ENCODE measurements at places on chromosomes 6 and 20.

GRCh38 chr6:13892017-13892645 is 32.6 kb upstream of the RNF182 start:
- DNase-seq: no peak

DNA sequence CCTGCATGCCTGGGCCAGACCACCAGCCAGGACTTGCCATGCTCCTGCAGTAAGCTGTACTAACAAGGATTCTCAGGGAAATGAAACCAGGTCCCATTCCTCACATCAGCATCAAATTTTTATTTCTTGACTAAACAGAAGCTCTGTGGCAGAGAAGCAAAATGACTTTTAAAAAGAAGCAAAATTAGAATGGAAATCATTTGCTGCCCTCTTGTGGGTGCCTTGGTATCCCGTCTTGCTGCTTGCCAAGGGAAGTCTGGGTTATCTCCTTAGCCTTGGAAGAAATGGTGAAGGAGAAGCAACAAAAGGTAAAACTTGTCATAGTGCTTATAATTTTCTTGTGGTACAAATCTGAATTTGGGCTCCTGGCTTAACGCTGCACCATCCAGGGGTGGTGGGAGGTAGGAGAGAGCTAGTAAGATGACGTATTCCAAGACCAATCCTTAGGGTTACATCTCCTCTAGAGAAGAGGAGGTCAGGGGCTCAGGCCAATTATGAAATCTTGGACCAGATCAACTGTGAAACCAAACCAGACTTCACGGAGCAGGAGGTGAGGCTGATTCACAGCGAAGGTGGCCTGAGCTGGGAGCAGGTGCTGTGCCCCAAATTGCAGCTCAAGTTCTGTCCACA is 107.5 kb downstream of the FAXC start:
- peak; percentile 27 for DNase-seq

DNA sequence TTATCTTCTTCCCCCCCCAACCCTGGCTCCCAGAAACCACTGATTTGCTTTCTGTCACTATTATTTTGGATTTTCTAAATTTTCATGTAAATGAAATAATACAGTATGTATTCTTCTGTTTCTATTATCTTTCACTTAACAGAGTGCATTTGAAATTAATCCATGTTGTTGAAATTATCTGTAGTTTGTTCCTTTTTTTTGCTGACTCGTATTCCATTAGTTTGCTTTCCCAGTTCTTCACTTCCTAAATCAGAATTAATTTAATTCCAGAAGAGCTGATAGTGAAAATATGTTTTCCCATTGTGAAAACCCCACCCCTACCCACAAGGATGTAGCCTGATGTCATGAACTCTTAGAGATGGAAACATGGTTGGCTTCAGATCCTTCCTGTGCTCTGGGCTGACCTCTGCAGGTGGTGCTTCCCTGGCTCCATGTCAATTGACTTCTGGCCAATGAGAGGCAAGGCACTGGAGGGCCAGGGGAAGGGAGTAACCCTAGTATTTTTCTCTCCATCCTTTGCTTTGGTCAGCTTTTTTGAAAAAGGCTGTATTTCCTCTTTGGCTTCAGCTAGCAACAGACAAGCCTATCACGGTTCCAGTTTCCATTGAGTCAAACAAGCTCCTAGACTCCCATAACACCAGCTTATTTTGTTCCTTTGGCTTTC is 244.4 kb upstream of the HSF2 start:
- DNase-seq: no peak

DNA sequence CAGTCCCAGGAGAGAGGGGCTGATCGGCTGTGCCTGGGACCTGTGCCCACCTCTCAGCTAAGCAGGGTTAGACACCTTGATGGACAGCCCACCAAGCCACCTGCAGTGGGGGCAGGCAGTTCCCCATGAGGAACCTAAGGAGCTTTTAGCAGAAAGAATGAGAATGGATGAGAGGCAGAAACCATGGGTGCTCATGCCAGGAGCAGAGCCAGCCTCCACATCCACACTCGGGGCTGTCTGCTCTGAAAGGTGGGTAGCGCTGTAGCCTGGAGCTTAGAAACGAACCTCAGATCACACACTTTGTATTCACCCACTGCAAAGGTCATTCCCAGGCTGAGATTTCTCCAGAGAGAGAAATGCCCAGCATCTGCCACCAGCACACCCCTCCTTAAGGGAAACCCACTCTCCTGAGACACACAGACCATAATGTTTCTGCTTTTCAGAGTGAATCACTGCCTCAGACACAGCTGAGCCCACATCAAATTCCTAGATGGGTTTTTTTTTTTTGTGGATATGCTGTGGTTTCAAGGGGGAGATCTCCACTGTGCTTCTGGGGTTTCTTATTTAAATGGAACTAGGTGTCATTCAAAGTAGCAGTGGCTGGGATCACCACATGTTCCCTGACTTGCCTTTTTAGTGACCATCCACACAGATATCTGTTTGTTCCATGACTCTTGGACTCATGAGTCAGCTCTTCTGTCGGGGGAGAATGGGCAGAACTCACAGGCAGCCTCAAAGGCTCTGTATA is 218.9 kb downstream of the EYA2 start:
- no peak for DNase-seq

DNA sequence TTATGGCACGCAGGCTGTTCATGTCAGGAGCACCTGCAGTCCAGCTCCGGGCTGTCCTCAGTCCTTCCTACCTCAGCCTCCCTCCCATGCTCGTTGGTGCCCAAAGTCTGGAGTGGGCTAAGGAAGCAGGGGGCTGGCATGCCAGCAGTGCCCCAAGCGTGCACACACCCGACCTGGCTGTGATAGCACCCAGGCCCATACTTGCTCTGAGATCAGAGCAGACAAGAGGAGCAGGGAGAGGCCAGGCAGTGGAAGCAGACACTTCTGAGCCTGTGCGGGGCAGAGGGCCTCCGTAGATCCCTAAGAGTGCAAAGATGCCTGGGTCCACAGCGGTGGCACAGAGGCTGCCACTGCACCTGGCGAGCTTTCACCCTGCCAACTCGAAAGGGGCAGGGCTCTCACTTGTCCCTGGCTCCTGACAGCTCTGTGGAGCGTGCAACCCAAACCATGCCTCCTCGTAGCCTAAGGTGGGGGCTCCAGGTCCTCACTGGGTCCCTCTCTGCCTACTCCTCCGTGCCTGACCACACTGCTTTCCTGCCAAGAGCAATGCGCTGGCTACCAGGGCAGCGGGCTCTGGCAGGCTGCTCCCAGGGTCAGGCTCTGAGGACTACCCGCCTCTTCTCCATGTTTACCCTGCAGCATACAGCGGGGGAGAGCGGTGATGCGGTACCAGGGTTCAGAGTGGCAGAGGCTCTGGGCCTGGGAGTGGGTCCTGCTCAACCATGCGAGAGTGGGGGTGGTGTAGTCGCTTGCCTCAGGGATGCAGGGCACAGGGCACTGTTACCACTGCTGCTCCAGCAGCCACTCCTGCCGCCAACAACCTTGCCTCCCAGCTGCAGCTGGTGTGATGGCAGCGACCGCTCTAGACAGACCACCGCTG is 59.5 kb downstream of the MANEA start:
- DNase-seq: no peak

- DNase-seq: no peak
Measured at GRCh38 chr20:58329711-58330110, 20.2 kb downstream of the RAB22A start.

DNA sequence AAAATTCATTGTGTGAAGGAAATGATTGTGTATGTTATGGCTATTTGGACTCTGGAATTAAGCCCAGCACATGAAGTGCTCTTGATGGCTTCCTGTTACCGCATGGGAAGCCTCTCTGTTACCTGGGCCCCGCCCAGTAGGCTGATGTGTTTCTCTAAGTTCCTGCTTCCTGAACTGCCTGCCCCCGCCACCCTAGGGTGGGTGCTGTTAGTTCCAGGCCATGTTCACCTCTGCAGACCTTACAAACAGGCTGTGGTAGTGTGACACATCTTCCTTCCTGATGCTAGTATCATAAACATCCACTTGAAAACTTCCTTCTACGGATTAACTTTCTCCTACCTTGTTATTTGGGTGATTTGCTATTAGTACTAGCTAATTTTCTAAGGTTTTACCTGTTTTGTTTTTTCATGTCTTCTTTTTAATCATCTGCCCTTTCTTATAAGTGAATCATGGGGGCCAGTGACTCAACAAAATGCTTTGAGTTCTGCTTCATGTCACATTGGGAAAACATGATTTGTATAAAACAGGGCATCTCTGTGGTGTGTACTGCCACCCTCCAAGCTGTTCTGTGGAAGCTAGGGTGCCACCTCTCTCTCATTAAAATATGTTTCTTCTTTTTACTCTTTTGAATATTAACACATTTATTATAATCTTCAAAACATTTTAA is 40.6 kb downstream of the SH3BGRL2 start:
- DNase-seq: peak; percentile 14

- no peak for DNase-seq
Measured at GRCh38 chr6:86153521-86153920, 510.8 kb upstream of the SYNCRIP start.

DNA sequence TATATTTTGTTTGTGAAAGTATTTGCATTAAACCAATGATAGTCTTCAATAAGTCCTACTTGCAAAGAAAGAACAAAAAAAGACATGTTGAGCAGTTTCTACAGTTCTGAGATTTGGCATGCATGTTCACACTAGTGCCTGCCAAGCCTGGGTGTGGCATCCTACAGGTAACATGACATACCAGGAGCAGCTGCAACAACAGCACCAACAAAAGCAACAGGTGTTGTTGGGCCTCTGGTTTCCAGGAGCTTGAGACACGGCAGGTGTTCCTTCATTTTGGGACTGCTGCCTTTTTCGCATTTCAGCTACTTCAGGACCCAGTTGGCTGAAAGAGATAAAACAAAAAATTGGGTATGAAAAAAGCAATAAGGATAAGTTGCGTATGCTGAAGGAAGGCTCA is 41.2 kb upstream of the MTRF1L start:
- no peak for DNase-seq

- DNase-seq: no peak
Measured at GRCh38 chr20:43953919-43954592, 39.4 kb downstream of the TOX2 start.

GRCh38 chr6:117573006-117573680 is 29.2 kb downstream of the GOPC start:
- DNase-seq: no peak

DNA sequence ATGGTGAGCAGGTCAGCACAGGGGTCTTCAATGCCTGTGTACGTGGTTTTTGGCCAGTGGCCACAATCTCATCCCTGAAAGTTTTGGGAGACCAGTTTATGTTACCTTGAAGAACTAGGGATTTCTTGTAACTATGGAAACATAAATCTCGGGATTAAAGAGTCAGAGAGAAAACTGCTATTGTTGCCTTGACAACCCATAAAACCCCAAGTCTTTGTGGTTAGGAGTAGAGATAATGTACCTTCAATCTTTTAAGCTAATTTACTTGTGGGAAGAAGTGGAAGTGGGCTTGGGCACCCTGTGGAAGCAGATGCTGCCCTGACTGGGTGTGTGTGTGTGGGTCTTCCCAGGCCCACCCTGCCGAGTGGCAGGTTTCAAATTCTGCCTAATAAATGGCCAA is 46.1 kb upstream of the ZNF831 start:
- DNase-seq: no peak

DNA sequence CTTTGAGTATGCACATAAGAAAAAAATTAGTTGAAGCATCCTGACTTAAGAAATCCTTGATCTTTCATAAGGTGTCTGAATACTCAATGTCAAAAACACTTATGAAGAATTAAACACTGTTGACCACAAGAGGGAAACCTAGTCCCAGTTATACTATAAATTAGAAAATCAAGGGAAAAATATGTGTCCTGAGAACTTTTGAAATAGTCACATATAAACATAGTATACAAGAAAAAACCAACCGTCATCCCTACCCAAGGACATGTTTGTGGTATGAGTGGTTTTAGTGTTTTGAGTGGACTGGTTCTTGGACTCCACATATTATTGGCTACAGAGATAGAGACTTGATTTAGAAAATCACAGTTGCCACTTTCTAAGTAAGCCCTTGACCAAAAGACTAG is 7.6 kb upstream of the HLA-DRA start:
- peak; percentile 68 for DNase-seq

DNA sequence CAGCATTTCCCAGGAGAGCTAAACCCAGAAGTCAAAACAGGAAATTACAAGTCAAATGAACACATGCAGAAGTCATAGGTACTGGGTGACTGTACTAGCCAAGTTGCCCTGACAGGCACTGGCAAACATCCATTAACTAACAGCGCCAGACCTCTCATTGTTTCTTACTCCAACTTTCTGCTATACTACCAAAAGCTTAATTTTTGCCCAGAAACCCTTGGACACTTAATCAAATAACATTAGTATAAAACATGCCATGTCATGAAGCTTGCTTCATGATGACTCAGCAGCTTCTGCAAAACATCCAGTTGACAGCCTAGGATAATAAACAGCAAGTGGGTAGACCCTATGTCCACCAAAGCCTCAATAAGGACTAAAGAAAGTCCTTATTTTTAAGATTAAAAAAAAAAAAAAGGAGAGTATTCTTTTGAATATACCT is 3.5 kb downstream of the NUP153 start:
- DNase-seq: peak; percentile 88

GRCh38 chr20:46637020-46637419 is 14.2 kb downstream of the SLC13A3 start:
- no peak for DNase-seq

GRCh38 chr6:37033819-37034795 is 28.7 kb downstream of the FGD2 start:
- no peak for DNase-seq
